ENCODE measurements at places on chromosomes 7 and 10.

- no peak for DNase-seq
Observed at GRCh38 chr10:131964298-131964697, 17.4 kb downstream of the BNIP3 start.

DNA sequence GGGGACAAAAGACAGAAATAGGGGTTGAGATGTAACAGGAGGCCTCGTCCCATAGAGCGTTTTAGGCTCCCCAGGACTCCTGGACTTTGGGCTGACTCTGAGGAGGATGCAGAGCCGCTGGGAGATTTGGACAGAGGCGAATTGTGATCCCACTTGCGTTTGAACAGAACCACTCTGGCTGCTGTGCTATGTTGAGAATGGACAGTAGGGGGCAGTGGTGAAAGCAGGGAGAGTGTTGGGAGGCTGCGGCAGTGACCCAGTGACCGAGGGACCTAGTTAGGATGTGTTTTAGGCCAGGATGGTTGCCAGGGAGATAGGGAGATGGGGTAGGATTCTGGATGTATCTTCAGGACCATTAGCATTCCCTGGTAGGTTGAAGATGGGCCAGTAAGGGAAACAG lies 271.6 kb downstream of the CCDC3 start:
- DNase-seq, result no peak

- DNase-seq, result no peak
Observed at GRCh38 chr10:59358576-59358975, 3.8 kb downstream of the FAM13C start.

DNA sequence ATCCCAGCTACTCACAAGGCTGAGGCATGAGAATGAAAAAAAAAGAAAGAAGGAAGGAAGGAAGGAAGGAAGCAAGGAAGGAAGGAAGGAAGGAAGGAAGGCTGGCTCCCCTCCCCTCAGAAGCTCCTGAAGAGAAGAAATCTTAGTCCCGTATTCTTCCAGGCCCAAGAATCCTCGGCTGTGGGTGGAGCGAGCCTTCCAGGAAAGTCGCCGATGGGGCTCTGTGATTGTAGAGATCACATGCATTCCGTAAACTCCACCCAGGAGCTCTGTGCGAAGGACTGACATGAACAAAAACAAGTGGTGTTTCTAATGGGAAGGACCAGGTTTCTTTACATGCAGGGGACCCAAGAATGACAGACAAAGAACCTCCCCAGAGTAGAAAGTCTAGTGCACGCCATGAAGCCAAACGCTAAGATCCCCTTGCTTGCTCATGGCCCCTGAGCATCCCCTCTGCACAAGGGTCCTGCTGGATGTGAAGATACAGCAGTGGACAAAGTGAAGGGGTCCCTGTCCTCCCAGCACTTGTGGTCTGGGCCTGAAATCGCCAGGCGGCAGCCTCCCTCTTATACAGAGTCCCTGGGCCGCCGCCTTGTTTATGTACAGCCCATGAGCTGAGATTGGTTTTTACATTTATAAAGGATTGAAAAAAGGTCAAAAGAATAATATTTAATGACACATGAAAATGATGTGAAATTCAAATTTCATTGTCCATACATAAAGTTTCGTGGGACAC lies 25.2 kb downstream of the CNPY1 start:
- DNase-seq, result no peak

DNA sequence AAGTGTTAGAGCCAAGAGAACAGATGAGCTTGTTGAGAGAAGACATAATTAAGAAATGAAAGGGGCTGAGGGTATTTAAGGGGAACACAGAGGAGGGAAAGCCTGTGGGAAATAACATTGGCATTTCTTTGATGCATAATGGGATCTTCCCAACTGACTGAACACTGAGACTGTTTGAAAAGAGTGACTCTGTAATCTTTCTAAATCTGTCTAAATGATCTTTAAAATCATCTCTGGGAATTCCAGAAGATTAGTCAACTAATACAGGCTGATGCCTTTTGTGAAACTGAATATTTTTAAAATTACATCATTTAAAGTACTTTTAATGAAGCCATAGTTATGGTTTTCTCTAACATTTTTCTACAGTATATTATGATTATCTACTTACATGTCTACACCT lies 17.4 kb upstream of the SLC35G1 start:
- no peak for DNase-seq

- no peak for DNase-seq
Observed at GRCh38 chr7:92528958-92529264, 316 bp downstream of the RBM48 start.

DNA sequence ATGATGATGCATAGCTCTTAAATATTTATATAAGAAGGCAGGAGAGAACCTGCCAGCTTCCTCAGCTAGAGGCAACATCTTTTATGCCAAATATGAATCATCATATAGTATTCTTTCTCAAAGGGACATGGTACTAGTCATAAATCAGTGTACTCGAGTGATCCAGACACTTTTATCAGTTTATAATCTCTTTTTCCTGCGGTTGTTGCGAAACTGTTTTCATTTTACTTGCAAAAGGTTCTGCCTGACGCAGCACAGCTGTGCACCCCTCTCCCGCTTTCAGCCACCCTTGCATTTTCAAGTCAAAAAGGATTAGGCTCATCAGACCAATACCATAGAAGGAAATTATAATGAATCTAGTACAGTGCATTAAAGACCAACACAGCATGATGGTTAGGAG lies 332.3 kb upstream of the PRKCQ start:
- DNase-seq, result peak; percentile 16

DNA sequence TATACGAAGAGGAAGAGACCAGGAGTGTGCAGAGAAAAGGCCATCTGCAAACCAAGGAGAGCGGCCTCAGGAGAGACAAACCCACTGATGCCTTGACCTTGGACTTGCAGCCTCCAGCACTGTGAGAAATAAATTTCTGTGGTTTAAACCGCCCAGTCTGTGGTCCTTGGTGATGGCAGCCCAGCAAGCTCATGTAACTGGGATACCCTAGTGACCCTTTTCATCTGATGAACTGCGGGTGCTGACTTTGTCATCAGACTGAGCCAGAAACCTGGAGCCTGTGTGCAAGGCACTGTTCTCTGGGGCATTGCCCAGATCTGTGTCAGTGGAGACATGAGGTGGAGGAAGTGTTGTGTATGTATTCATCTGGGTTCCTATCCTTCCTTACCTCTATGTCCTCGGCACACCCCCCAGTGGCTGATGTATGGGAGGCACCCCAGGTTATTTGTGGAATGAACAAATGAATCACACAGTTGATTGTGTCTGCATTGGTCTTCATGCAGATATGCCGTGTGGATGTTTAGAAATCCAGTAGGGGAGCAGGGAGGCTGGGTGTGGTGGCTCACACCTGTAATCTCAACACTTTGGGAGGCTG lies 64.5 kb upstream of the BTBD16 start:
- no peak for DNase-seq

DNA sequence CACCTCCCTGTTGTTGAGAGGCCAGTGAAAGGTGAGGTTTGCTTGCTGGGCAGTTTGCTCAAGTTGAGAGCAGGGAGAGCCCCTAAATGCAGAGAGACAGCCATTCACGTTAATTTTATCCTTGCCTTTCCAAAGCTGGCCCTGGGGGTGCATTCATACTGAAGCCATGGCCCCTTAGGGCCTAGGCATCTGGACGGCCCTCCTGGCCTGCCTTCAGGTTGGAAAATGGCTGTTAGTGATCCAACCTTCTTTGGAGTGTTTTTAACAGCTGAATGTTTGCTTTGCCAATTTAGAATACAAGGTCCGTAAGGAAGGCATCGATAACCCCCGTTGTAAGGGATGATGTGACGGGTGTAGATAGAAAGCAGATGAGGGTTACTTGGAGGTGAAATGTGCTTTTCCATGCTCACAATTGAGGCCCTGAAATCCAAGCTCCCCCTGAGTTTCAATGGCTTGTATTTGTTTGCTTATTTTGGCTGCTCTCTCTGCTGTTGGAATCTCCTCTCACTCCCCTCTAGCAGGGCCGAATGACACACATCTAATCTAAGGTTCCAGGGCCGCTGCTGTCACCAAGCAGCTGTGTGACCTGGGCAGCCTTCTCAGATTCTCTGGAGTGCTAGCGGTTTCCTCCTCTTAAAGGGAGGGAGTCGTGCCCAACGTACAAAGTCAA lies 171.6 kb upstream of the MKI67 start:
- no peak for DNase-seq

DNA sequence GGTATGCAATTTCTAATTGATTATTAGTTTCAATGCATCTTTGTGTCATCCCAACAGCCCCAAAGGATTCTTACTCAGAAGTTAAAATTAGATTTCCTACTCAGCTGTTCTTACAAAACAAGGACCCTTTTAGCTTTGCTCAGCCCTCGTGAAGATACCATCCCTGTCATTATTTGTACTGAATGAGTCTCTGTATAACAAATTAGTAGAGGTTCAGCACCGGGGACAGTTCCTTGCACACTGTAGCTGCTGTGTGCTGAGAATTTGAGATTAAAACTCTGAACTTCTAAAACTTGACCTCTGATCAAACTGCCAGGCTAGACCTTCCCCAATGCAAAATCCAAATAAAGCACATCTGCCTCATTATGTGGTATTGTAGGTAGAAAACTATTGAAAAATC lies 299.1 kb downstream of the LHFPL3 start:
- no peak for DNase-seq

- DNase-seq, result no peak
Observed at GRCh38 chr7:98613601-98614425, 3.3 kb upstream of the NPTX2 start.

DNA sequence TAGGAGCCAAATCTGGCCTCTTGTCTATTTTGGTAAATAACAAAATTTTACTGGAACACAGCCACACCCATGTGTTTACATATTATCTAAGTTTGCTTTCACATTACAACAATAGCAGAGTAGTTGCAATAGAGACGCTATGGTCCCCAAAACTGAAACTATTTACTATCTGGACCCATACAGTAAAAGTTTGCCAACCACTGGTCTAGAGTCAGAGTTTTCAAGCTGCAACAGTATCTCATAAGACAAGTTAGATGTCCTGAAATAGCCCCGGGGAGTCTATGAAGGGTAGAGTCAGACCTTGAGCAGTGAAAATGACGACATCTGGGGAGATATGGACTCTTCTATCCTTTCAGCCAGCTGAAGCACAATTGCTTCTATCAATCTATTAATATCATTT lies 74.2 kb downstream of the CTNNA3 start:
- DNase-seq, result no peak

DNA sequence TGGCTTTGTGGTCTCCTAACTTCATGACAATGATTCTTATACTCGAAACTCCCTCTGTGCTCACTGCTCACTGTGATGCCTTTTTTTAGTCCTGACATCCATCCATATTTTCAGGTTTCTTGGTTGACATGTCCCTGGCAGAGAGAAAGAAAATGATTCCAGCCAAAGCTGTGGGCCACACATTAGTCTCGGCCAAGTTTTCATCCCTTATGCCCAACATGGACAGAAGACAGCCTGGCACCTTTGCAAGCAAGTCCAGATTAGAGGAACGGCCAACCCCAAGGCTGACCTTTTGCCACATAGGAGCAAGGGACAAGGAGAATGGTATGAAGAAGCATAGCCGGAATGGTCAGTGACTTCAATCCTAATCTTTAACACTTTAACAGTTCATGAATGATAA lies 8.7 kb upstream of the OPALIN start:
- DNase-seq, result no peak

Measured in CD4-positive, alpha-beta T cell treated with Interleukin-2 at 100 ng/mL for 4 hours (primary cell).